ENCODE measurements at places on chromosomes 1 and 21.

DNA sequence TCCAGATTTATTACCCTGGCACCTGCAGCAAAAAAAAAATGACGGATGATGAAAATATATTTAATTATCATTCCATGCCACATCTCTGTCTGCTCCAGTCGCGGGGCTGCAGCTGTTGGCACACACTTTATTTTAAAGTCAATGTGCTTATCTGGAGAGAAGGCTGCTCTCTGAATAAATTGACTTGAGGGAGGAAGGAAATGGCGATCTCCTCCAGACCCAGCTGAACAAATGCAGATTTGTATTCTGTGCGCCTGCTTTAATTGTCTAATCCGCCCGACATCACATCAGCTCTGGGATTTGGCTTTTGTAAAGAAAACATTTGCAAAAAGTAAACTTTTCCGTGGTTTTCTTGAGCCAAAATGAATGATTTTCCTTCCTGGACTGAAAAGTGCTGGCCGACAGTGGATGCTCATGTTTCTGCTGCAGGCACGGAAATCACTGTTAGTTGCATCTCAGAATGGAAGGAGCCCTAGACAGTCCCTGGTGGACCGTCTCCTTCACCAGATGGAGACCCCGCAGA is 150.2 kb downstream of the CAMTA1 start:
- DNase-seq, result no peak

DNA sequence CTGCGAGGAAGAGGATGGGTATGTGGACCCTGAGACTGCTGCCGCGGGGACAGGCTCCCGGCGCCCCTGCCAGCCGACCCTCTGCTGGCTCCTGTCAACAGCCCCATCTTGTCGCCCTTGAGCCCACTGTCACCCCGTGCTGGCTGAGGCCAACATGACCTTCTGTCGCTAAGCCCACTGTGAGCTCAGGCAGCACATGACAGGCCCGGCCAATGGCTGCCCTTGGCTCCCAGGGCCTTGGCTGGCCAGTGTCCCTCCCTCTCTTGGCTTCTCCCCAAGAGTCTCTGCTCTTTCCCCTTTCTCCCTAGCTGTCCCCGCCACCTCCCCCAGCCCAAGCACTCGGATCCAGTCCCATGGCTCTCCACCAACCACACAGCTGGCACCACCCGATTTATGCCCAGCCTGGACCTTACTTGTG is 3.5 kb downstream of the PEX10 start:
- no peak for DNase-seq

- DNase-seq, result no peak
Measured at GRCh38 chr1:156504438-156504813, 3.9 kb upstream of the MEF2D start.

GRCh38 chr1:112866151-112866550 is 89.8 kb downstream of the SLC16A1 start:
- no peak for DNase-seq

DNA sequence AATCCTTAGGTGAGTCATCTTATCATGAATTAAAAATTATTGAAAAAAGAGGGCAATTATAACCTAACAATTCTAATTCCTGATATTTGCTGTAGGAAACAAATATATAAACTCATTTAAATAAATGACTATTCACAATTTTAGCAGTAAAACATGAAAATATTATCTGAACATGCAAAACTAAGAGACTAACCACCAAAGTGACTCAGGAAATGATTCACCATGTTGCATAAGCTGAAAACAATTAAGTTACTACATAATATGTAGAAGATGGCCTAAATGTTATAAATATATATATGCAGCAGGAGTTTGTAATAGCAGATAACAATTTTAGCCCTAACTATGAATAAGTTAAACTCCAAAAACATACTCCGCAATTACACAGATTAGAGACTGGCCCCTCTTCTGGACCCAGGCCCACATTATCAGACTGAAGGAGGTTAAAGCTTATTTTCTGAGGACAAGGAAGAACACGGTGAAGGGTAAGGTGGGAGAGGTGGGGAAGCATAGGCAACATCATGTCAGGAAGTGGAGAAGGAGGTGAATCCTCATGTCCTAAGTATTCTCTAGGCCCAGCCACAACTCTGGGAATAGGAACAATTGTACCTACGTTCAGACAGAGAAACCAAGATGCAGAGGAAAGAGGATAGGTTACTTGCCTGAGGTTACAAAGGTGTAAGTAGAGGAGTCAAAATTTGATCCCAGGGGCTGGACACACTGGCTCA is 15.6 kb upstream of the AIM2 start:
- peak; percentile 39 for DNase-seq

DNA sequence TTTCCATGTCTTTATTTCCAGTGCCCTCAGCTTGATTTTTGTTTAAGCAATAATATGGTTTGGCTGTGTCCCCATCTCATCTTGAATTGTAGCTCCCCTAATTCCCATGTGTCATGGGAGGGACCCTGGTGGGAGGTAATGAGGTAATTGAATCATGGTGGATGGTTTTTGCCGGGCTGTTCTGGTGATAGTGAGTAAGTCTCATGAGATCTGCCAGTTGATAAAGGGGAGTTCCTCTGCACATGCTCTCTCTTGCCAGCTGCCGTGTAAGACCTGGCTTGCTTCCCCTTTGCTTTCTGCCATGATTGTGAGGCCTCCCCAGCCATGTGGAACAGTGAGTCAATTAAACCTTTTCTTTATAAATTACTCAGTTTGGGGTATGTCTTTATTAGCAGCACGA is 559.6 kb upstream of the ADAMTS5 start:
- DNase-seq, result no peak

GRCh38 chr1:173195596-173196088 is 11.5 kb downstream of the TNFSF4 start:
- no peak for DNase-seq

- DNase-seq, result peak; percentile 8
Measured at GRCh38 chr1:231106347-231106746, 55.5 kb upstream of the TRIM67 start.

DNA sequence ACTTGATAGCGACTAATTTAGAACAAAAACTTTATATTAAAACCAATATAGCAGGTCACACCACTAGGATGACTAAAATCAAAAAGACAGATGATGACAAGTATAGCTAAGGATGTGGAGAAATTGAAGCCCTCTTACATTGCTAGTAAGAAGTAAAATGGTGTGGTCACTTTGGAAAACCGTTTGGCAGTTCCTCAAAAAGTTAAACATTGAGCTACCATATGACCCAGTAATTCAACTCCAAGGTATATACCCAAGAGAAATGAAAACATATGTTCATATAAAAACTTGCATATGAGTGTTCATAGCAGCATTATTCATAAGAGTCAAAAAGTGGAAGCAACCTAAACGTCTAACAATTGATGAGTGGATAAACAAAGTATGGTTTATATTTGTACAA is 13.0 kb upstream of the SERINC2 start:
- no peak for DNase-seq

GRCh38 chr1:66033781-66034180 is 241.1 kb downstream of the PDE4B start:
- no peak for DNase-seq

All from GM04504 (cell line).